ENCODE measurements at places on chromosomes 7 and 10.

GRCh38 chr7:7742223-7742622 is 23.8 kb upstream of the RPA3 start:
- DNase-seq, result no peak

DNA sequence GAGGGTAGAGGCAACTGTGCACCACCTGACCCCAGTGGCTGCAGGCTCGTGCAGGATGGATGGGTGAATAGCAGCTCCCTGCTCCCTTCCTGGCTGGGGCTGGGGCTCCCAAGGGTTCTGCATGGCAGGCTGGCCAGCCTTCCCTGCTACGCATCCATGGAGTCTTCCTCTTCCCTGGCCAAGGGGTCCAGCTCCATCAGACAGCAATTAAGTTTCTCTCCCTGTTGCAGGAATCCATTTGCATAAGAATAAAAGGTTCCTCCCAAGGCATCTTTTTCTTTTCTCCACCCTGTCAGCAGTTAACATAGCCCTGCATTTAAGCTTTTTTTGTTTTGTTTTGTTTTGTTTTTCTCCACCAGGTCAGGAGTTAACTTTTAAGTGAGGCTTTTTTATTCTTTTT is 10.0 kb upstream of the CPA2 start:
- no peak for DNase-seq

DNA sequence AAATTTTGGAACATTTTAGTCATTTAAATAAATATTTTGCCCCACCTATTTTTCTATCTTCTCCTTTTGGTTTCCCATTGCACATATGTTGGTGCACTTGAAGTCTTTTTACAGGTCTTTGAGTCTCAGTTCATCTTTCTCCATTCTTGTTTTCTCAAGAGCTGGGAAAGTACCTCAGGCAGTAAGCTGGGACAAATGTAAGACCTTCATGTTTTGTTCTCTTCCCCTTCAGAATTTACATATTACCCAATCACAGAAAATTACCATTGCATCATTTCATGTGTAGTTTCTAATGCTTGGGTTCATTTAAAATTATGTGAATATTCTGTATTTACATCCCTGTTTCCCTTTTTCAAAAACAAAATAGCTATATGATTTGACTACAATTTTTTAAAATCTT is 1150.0 kb upstream of the POT1 start:
- DNase-seq, result no peak

DNA sequence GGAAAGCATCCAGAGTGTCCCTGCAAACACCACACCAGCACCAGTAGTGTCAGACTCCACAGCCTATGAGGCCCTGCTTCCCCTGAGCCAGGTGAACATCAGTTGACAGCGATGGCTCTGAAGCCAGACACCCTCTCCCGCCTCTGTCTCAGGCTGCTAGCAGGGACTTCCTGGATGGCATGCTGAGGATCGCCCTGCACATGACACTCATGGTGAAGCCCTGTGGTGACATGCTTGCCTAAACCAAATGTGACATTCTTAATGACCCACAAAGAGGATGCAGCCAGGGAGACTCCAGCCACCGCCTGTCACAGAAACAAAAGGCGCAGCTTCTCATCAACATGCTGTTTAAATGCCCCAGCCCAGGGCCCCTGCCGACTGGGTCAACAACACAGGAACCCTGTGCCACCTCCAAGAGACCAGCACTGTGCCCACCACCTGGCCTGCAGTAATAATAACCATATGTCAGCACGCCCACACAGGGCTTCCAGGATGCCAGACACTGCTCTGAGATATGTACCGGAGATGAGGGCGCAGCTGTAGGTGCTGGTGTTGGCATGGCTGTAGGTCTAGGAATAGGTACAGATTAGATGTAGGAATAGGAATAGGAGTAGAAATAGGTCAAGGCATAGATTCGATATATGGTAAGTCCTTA is 81.3 kb downstream of the GRID1 start:
- DNase-seq, result no peak

DNA sequence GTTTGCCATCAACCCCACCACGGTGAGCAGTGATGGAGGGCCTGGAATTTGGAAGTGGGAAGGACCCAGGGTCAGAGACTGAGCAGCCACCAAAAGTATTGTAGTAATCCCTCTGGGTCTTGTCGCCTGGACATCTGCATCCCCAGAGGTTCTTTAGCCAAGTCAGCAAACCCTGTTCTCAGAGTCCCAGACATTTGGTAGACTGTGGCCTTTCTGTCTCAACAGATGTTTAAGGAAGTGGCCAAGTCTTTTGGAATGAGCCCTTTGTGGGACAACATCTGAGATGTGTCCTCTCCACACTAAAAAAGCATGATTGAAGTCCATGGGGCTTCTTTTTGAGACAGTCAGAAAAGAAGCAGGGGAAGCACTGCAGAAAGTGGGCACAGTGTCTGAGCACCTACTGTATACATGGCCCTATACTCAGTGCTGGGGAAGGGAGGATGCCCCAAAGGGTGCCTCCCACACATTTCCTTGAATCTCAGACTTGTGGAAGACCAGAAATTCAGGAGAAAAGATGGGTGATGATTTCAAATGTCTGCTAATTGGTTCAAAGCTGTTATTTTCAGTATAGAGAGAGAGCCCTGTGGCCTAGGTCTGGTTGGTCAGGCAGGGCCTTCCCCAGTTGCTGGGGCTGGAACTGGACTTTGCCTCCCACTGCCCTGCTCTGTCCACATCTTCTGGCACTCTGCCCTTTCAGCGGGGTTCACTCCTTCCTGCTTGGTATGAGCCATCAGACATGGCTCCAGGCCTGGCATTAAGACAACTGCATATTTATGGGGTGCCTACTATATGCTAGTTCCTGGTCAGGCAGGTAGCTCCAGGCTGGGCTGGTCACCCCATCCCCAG is 26.5 kb upstream of the VSIR start:
- no peak for DNase-seq

DNA sequence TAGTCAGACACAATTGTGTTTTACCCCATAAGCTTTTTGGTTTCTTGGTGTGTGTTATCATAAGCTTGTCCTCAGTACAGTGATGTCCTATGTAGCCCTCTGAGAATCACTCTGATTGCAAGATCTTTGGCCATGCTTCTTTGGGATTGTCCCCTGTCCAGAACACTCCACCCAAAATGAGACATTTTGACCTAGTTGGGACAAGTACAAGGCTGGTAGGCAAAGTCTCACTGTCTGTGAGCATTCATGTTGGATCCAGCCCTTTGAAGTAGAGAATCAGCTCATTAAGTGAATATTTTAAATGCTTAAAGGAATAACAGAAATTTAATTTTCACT is 28.9 kb upstream of the PCGF5 start:
- DNase-seq, result no peak

DNA sequence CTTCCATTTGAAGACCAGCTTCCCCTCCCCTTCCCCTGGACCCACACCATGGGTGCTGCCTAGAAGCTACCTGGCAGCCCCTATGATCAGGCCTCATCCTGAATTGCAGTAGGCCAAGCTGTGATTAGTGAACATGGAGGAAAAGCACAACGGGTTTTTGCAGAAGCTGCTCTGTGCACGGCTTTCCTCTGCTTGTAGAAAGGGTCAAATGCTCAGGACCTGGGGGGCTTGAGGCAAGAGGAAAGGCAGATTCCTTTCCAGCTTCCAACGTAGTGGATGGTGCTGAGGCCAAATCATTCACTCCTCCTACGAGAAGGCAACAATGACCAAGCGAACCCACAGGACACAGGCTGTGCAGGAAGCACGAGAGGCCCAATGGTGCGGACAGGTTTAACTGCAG is 410.3 kb upstream of the SHH start:
- DNase-seq, result no peak

- DNase-seq, result no peak
These were observed 23.2 kb downstream of the WIPI2 start for GRCh38 chr7:5213286-5213645.
